ENCODE measurements at places on chromosomes 7 and 10. TPM values are rescaled to one million over a fixed set of nuclear protein-coding genes. Genes with fewer than 3 reads are reported as not detected.

Gene ZNF777
- 14.9 TPM for total RNA-seq

Gene FAM20C
- 87.9 TPM for total RNA-seq

Gene KIF11
- total RNA-seq = 39.6 TPM

Gene SLC4A2
- total RNA-seq = 293 TPM

Gene CRHR2
- not detected for total RNA-seq

Gene NUTM2A
- total RNA-seq = 0.45 TPM

Gene CCL24
- total RNA-seq = not detected

Gene NAT16
- 0.11 TPM for total RNA-seq

Gene TMEM196
- not detected for total RNA-seq

All from A375 (cell line).